ENCODE measurements at places on chromosomes 13 and 19.

GRCh38 chr13:99816321-99816720 lies 155.2 kb downstream of the ZIC5 start:
- no peak for DNase-seq

GRCh38 chr13:95573221-95573620 lies 20.7 kb downstream of the CLDN10 start:
- no peak for DNase-seq

- DNase-seq = no peak
Observed at GRCh38 chr13:20024702-20025101, 66.2 kb downstream of the ZMYM2 start.

GRCh38 chr19:601310-601709 lies 11.6 kb downstream of the HCN2 start:
- no peak for DNase-seq

GRCh38 chr13:47306991-47307390 lies 410.1 kb upstream of the HTR2A start:
- DNase-seq = no peak

GRCh38 chr19:2887391-2887914 lies 13.3 kb upstream of the ZNF57 start:
- DNase-seq = no peak

DNA sequence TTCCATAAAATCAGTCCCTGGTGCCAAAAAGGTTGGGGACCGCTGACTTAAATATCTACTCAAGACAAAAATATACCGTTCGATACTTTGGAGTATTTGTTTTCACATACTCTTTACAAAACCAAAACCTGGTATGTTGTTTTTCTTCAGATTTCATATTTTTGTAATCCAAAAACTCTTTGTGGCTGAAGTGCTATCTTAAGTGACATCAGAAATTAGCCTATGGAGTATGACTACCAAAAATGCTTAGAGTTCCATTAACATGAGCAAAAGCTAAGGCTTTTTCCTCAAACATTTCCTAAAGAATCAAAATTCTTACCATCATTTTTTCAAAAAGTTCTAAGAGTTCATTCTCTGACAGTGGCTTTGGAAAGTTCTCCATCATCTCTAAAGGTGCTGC lies 52.0 kb downstream of the DIAPH3 start:
- no peak for DNase-seq

GRCh38 chr13:36084131-36084530 lies 47.1 kb downstream of the DCLK1 start:
- no peak for DNase-seq

DNA sequence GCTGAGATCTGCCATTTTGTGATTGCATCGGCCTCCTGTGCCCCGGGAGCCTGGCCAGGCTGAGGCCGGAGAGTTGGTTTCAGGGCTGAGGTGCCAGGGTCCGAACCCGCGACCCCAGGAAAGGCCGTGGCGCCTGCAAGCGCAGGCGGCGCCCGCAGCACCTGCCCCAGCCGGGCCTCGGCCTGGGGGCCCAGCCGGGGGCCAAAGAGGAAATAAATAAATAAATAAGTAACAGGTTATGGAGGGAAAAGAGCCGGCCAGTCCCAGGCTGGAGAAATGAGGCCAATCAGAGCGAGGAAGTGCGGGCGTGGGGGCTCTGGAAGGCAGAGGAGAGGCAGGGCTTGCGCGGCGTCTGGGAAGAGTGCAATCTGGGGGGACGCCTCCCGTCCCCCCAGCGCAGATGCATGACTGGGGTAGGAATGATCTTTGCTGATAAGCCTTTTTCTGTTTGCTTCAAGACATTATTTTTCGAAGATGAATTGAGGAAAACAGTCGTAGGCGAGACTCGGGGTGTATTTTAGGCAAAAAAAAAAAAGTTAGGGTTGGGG lies 145.6 kb upstream of the ZNF536 start:
- no peak for DNase-seq

DNA sequence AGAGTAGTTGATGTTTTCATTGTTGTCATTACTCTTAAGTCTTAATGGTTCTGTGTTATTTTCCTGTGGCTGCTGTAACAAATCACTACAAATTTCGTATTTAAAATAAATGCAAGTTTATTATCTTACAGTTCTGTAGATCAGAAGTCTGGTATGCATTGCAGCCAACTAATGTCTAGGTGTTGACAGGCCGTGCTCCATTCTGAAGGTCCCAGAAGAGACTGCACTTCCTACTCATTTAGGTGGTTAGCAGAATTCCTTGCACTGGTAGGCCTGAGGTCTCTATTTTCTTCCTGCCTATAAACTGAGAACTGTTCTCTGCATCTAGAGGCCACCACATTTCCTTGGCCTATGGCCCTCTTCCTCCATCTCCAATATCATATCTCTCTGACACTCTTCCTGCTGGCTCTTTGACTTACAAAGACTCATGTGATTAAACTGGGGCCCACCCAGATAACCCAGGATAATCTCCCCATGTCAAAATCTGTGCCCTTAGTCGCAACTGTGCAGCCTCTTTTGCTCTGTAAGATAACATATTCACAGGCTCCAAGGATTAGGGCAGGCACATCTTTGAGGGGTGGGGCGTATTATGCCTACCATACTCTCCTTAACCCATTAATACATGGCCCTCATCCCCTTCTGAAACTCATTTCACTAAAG lies 468.4 kb downstream of the FOXO1 start:
- DNase-seq = no peak

DNA sequence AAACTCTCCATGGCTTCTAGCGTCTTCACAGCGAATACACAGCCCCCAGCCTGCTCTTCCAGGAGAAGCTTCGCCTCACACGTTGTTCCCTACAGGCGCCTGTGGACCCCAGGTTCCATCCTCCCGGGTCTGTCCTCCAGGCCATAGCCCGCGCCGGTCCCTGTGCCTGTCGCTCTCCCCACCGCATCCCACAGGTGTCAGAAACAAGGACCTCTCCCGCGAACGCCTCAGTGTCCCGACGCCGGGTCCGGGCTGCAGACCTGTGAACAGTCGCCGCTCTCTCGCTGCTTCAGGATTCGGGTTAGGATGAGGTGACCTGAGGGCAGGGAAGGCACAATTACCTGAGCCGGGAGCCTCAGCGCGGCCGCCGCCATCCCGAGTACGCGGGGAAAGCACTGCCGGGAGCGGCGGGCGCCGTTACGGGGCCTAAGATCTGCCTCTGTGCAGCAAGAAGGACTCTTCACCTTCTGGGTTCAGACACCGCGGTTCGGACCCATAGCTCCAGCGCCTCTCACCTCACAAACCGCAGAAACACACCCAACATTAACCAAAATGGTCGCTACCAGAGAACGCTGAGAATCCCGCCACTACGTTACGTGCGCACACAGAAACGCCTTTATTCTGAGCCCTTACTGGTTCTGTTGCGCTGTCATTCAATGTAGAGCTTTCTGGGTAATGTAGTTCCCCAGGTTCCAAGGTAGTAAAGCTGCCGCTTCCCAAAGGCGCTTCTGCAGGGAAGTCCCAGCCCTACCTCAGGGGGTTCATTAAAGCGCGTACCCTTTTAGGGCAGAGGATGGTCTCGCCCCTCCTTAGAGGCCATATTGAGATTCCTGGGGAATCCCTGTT lies at the start of gene ZNF418:
Gene ZNF418 (minus strand): TSS at position 583 of the 846 bp plus-strand sequence. CDS start 1,580 bp downstream, outside the sequence.
- DNase-seq = no peak

DNA sequence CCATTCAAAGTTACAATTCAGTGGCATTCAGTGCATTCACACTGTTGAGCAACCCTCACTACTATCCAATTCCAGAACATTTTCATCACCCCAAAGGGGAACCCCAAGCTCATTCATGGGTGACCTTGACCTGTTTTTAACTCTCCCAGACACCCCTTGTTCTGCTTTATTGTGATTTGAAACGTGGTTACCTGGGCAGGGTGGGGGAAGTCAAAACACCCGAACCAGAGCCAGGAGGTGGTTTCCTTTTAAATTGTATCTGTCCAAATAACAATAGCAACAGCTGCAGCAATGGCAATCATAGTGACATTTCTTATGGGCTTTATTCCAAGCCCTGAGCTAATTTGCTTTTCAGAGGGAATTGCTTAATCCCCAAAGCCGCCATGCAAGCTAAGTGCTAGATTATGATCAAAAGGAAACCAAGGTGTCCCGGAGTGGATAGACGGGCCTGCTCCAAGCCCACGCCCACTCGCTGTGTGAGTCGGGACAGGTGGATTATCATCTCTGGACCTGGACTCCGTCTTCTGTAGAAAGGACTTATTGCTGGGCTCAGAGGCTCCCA lies 6.1 kb downstream of the PTGIR start:
- no peak for DNase-seq

DNA sequence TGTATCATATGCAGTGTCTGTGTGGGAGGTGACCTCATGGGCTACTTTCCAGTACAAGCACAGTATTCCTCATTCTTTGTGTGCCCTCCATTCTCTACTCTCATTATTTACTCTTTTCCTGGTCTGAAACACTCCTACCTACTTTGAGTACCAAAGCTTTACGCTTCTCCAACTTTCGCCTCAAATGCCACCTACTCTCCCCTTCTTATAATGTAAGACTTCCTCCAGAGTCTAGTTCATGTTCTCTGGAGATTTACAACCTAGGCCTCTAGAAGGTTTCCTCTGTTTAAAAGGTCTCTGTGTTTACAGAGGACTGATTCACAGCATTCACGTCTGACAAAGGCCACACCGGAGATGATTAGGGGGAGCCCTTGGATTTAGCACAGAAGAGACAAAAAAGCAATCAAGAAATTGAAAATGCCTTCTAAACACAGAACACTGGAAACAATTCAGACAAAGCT lies 302.0 kb downstream of the KLF12 start:
- no peak for DNase-seq

DNA sequence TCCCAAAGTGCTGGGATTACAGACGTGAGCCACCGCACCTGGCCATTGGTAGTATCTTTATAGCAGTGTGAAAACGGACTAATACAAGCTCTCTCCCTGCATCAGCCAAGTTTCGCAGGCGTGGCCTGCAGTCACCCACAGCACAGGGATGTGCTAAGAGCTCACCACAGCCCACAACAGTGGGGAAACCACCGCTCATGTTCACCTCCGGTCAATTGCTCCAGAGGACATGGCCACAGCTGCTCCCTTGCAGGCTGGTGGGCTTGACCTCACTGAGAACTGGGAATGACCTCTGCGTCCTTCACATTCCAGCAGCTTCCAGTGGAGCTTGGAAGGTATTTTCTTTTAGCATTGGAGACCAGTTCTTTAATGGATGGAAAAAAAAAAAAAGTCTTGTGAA lies 156.4 kb downstream of the KCTD15 start:
- no peak for DNase-seq

- DNase-seq = no peak
Observed at GRCh38 chr19:49439836-49440235, 1.5 kb downstream of the SLC17A7 start.

DNA sequence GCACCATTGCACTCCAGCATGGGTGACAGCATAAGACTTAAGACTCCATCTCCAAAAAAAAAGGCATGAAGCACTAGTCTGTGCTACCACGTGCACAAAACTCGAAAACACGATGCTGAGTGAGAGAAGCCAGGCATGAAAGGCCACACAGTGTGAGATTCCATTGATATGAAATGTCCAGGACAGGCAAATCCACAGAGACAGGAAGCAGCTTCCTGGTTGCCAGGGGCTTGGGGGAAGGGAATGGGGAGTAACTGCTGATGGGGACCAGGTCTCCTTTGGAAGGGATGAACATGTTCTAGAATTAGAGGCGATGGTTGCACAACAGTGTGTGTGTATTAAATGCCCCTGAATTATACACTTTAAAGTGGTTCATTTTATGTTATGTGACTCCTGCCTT lies 15.9 kb upstream of the JUND start:
- DNase-seq = no peak

GRCh38 chr19:35083691-35084508 lies 31.7 kb upstream of the FXYD3 start:
- no peak for DNase-seq

DNA sequence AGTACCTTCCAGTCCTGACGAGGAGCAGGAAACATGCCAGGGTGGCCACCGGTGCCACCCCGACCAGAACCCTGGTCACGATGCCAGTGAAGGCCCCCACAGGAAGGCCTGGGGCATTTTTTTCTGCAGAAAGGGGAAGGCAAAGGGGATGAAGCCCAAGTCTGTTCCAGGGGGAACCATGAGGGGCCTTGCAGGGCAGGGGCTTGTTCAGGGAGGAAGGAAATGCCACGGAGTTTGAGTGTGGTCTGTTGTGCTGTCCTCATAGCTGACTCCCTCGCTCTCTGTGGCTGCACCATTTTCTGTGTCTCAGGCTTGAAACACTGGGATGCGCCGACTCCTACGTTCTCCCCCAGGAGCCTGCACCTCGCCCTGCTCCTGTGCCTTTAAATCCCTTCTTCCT lies 27.5 kb upstream of the CEACAM1 start:
- no peak for DNase-seq

DNA sequence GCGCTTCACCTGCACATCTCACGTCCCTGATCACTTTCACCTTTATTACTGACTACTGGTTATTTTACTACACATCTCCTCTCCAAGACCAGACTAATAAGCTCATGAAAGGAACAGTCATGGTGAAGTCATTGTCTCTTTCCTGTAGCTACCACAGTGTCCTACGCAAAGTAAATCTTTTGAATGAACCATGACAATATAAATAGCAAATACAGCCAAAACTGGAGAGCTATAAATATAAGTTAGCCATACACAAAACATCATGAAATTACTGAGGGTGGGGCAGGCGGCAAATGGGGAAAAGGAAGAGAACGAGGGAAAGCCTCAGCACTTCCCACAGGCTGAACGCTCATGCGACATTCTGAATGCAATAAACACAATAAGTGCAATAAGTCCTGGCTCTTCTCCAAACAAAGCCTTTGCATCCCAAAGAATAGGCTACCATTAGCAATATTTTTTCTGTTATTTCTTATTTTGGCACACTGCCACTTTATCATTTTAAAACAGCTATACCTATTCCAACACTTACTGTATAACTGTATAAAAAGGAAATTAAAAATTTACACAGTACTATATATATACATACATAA lies 62.5 kb downstream of the TUBGCP3 start:
- no peak for DNase-seq

Data from stimulated activated CD4-positive, alpha-beta T cell treated with anti-CD3 and anti-CD28 coated beads, TNF-alpha, amount 100 ng/mL, for 4 hours (primary cell).